ENCODE measurements at places on chromosomes 11 and 22.

- DNase-seq: no peak
Observed at GRCh38 chr11:9990221-9990973, 303.6 kb downstream of the SBF2 start.

- DNase-seq: no peak
Observed at GRCh38 chr11:85918910-85919794, 64.0 kb downstream of the CCDC83 start.

DNA sequence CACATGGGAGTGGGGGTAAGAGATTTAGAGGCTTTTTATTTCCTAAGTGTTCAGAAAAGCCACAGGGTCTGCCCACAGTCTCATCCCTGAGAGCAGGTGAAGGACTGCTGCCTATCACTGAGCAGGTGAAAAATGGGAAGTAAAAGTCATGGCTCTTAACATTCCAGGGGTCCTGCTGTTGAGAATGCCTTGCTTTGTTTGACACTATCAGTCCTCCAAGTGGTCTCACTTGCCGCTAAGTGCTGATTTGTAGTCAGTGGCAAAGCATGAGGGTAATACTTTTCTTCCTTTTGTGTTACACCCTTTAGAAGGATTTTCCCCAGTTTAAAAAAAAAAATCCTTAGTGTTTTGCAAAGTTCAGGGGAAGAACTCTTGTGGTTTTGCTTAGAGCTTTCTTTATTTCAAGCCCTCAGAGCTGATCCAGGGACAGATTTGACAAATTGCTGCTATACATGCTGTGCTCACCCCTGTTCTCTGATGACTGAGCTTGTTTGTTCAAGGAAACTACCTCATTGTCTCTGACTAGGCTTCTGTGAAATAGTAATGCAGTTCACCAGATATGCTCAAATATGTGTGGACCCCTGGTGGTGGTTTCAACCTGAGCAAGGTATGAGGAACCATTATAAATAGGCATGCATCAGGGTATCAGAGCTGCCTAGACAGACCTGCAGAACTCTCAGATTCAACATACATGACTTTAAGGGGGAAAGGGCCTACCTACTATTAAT, 141.0 kb downstream of the ARHGAP42 start:
- no peak for DNase-seq

- no peak for DNase-seq
Observed at GRCh38 chr11:69866648-69867047, 47.4 kb upstream of the FGF3 start.

DNA sequence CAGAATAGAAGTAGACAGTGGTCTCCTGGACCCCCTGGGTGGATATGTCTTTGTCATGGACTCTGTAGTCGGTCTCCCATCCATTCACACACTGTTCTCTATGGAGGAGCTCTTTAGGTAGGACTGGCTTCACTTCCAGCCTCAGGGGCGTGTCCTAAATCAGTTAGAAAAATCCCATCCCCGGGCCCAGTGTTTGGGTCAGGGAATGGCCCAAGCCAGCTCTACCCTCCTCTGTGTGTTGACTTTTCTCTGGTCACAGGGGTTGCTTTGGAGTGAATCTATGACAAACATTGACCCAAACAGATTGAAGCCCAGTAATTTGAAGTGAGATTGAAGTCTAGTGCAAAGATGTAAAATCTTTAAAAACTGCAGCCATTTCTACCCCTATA, 34.0 kb downstream of the WEE1 start:
- no peak for DNase-seq

DNA sequence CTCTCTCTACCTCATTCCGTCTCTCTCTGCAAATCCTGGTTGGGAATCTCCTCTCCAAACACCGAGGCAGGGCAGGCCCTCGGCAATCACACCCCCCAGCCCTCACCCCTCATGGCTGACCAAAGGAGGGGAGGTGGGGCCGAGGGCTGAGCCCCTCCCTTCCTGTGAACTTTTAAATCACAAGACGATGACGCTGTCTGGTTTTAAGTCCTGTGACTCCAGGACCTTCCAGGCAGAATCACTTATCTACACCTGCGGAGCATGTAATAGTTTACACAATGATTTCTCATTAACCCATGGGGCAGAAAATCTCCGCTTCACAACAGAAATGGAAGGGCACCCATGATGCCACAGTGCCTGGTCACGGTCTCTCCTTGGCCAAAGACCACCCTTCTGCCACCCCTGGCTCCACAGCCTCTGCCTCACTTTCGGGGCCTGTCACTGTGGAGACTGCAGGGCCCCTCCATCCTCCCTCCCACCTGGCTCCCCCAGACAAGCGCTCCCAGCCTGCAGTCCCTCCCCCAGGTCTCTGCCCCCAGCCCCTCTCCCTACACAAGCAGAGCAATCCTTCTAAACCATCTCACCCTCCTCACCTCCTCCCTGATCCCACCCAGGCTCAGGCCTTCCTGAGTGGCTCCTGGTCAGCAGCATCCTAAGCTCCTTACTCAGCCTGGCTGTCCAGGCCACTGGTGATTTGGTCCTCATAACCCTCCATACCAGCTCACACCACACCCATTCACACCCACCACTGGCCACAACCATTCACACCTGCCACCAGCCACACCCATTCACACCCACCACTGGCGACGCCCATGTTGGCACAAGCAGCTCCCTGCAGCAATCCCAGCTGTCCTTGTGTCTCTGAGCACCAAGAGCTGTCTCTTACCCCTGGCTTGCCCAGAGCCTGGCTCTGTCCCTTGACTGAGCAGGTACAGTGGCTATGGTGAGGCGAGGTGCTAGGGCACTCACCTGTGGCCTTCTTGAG, 30.7 kb upstream of the ARFGAP3 start:
- DNase-seq: no peak

DNA sequence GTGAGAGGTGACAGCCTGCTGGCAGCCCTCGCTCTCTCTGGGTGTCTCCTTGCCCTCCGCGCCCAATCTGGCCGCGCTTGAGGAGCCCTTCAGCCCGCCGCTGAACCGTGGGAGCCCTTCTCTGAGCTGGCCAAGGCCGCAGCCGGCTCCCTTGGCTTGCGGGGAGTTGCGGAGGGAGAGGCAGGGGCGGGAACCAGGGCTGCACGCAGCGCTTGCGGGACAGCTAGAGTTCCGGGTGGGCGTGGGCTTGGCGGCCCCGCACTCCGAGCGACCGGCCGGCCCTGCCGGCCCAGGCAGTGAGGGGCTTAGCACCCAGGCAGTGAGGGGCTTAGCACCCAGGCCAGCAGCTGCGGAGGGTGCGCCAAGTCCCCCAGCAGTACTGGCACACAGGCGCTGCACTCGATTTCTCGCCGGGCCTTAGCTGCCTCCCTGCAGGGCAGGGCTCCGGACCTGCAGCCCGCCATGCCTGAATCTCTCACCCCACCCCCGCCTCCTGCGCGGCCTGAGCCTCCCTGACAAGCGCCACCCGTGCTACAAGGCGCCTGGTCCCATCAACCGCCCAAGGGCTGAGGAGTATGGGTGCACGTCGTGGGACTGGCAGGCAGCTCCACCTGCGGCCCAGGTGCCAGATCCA, 1526.1 kb downstream of the FAM181B start:
- no peak for DNase-seq

DNA sequence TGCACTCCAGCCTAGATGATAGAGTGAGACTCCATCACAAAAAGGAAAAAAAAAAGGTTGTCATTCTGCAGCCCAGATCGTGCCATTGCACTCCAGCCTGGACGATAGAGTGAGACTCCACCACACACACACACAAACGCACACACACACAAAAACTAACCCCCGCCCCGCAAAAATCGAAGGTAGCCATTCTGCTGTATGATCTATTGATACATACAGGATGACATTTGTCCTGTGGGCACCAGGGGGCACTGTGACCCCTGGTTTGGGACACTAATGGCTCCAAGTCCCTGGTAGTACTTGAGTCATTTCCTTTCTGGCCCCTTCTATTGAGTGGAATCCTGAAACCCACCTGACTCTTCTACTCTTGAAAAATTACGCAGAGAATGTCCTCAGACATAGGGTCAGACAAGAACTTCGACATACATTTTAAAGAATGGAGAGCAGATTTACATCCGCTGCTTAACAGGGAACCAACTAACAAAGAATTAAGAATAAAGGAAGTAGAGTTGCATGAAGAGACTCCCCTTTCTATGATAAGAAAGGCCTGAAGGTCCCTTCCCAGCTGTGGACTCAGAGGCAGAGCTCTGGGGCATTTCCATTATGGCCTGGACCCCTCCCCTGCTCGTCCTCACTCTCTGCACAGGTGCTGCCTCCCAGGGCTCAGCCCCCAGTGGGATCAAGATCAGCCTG, 35.0 kb upstream of the PRAME start:
- no peak for DNase-seq

- no peak for DNase-seq
Observed at GRCh38 chr11:57459164-57460021, 935 bp upstream of the RTN4RL2 start.

GRCh38 chr22:19472233-19472632, 6.8 kb downstream of the UFD1 start:
- DNase-seq: no peak
